ENCODE measurements at places on chromosomes 5 and 9.

- no peak for DNase-seq
These were observed 67.7 kb downstream of the TENT4A start for GRCh38 chr5:6780802-6781391.

DNA sequence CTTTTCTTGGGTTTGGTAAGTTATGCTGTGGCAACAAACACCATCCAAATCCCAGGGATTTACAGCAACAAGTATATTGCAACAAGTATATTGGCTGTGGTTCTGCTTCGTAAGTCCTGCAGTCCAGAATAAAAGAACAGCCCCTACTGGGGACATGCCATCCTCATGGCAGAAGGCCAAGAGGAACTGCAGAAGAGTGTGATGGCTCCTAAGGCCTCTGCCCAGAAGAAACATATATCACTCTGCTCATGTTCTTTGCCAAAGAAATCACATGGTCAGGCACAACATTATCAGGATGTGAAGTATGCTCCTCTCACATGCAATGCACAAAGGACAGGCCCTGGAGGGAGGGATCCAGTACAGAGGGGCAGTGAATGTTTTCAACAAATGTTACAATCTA, 159.6 kb upstream of the TAS2R1 start:
- DNase-seq = no peak

DNA sequence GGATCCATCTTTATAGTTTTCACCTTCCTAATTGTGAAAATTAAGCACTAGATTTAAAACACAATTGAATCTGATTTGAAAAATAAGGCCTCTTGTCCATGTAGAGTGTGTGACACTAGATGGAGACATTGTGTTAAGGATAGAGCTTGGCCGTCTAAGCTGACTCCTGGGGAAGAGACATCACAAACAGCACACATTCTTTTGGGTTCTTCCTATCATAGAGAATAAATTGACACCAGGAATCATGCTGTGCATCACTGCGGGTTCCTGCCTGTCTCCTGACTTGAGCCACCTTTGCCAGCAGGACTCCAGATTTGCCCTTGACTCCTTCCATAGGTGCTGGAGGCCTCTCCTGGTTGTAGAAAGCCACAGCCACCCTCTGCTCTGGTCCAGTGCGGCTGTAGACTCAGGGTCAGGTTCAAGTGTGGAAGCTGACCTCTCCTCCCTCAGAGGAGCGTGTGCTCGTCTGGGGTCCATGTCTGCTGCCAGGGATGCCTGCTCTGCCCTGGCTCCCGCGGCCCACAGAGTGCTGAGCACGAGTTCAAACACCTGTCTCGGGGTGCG, 11.2 kb downstream of the ROPN1L start:
- DNase-seq = peak; percentile 59

DNA sequence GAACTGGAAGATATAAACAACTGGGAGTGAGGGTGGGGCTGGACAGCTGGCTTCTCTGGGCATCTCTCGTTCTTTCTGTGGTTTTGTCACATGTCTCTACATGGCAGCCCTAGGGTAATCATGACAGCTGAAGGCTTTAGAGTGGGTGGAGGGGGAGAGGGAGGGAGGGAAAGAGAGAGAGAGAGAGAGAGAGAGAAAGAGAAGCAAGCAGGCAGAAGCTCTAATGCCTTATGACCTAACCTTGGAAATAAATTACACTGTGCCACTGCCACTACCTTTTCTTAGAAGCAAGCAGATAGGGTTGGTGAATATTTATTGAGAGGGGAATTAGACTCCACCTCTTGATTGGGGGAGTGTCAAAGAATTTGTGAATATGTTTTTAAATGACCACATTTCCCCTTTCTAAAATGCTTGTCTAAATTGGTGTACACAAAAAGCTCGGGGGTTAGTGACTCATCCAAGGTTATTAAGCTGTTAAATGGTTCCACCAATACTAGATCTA, 2.6 kb upstream of the DAPK1 start:
- DNase-seq = no peak

DNA sequence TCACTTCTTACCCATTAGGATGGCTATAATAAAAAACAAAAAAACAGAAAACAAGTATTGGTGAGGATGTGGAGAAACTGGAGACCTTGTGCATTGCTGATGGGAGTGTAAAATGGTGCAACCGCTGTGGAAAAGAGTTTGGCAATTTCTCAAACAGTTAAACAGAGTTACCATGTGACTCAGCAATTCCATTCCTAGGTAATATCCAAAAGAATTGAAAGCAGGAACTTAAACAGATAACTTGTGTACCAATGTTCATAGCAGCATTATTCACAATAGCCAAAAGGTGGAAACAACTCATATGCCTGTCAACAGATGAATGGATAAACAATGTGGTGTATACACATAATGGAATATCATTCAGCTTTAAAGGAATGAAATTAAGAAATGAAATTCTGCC, 28.9 kb downstream of the DCP2 start:
- no peak for DNase-seq

DNA sequence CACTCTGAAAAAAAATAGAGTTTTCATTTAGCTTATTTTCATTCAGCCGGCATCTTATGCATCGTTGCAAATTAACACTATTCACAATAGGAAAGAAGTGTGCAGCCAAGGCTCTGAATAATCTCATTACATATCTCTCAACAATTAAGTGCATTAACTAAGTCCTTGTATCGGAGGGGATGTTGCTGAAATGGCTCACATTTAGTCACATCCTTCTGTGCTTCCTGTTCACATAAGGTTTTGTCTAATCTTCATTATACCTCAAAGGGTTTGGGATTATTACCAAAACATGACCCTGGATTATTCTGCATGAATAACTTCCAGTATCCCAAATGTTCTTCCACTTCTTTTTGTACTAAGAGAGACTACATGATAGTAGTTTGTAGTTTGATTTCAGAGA, 278.0 kb upstream of the GRIA1 start:
- no peak for DNase-seq

GRCh38 chr9:97980479-97980803, 2.7 kb upstream of the ANP32B start:
- DNase-seq = no peak

DNA sequence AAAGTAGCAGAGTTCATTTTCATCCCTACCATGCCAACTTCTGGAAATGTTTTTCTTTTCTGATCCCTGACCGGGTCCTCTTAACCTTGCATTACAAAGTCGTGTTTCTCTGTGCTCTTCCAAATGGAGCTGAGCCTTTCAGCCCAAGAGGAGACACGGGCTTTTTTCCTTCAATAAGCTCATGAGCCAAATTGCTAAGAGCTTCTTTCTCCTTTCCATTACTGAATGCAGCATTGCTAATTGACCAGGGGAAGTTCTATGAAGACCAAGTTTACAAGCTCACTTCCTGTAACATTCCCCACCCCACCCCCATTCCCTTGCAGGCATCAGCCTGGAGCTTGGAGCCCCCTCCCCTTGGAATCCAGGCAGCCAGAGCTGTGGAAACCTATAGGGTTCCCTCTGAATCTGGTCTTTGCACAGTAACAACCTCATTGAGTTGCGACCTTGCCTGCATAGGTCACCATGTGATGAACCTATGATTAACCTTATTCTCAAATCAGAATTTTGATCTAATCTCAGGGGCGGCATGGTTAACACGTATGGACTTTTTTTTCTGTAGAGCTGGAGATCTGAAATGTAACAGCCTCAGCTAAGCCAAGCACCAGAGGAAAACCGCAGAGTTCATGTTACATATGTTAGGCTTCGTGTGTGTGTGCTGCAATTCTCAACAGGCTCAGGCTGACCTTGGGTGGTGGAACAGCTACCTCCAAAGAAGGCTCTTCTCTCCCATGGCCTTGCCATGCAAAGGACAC, 395.7 kb upstream of the ZNF462 start:
- peak; percentile 82 for DNase-seq

- no peak for DNase-seq
These were observed 13.6 kb downstream of the GLRA1 start for GRCh38 chr5:151911011-151911410.

DNA sequence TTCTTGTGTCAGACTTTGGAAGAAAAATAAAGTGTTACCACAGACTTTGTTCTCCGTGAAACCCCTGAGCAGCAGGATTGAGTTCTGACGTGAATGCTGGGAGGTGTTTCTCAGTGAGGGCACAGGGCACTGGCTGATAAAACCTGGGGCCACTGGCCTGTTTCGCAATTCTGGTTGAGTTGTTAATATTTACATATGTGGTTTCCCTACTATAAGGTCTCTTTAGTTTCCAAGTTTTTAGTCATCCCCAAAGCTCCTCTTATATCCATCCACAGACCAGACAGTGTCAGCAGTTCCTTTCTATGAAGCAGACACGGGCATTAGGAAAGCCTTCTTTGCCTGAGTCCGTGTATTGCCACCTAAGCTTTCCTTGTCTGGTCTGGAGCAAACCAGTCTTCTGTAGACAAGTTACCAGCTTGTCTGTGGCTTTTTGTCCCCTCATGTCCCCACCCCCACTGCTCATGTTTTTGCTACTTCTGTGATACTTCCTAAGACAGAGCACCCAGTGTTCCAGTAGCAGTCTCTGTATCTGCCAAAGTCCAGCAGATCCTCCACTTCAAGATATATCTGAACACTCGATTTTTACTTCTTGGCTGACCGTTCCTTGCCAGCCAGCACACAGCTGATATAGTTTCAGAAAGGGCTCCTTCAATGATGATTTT, 42.0 kb downstream of the ACO1 start:
- DNase-seq = no peak

DNA sequence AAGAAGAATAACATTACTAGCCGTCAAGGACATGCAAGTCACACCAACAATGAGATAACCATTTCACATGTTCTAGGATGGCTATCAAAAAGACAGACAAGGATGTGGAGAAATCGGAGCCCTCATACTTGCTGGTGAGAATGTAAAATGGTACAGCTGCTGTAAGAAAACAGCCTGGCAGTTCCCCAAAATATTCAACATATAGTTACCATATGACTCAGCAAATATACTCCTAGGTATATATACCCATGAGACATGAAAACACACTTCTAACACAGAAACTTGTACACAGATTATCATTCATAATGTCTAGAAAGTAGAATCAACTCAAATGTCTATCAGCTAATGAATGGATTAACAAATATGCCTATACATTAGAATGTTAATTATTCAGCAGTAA, 105.4 kb upstream of the PCAT7 start:
- DNase-seq = no peak

DNA sequence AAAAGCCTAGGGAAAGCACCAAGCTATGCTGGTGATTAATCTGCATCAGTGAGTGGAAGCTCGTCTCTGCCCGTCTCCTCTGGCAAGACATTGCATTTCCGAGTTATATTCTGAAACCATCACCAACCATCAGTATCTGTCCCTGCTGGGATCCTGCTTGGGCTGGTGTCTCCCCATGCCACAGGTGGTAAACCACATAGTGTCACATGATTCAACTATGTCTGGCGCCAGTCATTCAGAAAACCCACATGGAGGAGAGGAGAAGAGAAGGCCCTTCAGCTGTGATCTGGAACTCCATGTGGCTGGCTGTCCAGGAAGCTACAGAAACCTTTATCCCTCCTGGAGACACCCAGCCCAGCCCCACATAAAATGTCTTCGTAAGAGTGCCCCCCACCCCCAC, 4.8 kb downstream of the IL9 start:
- DNase-seq = no peak

GRCh38 chr5:62082370-62082801, 223.6 kb upstream of the KIF2A start:
- DNase-seq = no peak

DNA sequence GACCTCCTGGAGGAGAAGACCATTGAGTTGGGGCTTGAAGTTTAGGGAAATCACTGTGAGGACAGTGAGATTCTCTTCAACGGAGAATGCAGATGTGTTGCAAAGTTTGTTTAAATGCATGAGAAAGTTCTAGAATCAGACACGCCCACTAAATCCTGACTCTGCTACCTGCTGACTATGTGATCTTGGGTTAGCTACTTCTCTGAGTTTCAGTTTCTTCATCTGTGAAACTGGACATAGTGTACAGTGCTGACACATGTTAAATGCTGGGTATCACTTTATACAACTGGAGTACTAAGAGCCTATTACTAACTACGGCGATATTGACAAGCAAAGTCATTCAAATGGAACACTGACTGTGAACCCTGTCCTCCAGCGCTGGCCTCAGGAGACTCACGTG, 255.5 kb downstream of the HSPA4 start:
- no peak for DNase-seq

Data from iPS DF 19.7 (cell line).